Suppressor macrophage (primary cell): ENCODE measurements at places on chromosomes 2 and 18.

DNA sequence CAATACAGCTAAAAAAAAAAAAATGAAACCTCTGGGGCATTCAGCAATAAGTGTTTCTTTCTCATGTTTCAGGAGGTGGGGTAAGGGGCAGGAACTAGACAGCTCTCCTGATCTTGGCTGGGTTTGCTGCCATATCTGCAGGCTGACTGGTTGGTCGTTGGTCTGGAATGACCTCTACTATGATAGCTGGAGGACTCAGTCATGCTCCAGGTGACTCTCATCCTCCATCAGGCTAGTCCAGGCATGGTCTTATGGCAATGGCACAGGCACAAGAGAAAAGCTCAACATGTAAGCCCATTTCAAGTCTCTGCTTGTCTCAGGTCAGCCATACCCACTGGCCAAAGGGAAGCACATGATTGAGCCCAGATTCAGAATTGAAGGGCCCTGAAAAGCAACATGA lies 9.5 kb upstream of the SLC1A4 start:
- no peak for DNase-seq

- DNase-seq, result peak; percentile 60
These were observed 12.0 kb downstream of the ALPG start for GRCh38 chr2:232418466-232419244.

- no peak for DNase-seq
These were observed 192.1 kb upstream of the NCKAP5 start for GRCh38 chr2:133760376-133760775.

DNA sequence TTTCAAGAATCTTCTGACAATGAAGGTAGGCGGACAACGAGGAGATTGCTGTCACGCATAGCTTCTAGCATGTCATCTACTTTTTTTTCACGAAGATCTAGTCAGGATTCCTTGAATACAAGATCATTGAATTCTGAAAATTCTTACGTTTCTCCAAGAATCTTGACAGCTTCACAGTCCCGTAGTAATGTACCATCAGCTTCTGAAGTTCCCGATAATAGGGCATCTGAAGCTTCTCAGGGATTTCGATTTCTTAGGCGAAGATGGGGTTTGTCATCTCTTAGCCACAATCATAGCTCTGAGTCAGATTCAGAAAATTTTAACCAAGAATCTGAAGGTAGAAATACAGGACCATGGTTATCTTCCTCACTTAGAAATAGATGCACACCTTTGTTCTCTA lies 35.8 kb downstream of the MARCHF7 start:
- no peak for DNase-seq

DNA sequence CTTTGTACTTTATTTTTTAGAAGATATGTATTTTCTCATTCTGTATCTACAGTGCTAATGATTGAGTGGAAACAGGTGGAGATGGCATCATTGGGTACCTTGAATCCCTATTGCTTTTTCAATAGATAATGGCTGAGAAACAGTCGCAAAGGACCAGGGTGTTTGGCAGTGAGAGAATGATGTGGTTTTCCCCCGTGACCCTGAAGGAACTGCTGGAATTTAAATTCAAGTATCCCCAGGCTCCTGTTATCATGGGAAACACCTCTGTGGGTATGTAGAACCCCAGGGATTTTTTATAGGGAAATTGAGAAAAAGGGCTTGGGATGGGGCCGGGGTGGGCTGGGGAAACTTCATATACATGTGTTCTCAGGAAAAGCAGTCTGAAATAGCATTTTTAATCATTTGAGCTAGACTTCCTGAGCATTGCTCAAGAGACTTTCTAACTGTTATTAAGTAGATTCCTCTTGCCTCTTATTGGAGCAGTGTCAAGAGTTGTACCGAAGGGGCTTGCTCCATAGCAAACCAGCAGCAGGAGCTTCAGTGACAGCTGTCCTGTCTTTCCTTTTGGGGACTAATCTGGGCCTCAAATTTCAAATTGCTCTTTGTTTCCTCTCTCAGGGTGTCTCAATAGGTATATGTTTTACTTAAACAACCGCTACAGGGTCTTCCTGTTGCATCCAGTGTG lies 18.9 kb downstream of the AOX1 start:
- DNase-seq, result no peak

- DNase-seq, result no peak
These were observed 356.7 kb downstream of the TGIF1 start for GRCh38 chr18:3806656-3807055.

DNA sequence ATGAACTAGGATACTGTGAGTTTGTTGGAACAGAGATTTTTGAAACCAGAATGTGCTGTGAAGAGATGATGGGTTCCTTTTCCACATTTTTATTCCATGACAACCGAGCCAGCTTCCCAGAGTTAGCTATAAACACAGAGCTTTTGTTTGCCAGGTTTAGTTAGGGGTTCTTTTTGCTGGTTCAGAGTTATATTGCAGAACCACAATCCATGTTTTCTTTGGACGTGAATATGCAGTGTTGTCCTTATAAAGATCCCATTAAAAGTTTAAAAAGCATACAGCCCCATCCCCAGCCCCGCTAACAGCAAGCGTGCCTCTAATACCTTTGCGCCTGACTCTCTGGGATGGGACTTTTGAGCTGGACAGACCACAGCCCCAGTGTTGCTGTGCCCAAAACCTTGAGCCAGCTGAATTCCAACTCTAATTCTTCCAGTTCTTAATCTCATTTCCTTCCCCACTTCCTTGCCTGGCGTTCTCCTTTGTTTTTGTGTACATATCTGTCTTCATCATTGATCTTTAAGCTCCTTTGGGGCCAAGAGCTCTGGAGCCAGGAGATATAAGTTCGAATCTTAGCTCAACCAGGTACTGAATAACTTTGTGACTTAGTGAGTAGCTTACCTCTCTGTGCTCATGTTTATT lies 72.3 kb downstream of the SPATS2L start:
- no peak for DNase-seq

- DNase-seq, result no peak
These were observed 76.2 kb upstream of the LRRTM1 start for GRCh38 chr2:80380736-80381135.

GRCh38 chr2:225037415-225038230 lies 4.6 kb downstream of the DOCK10 start:
- peak; percentile 29 for DNase-seq

GRCh38 chr2:77007686-77008085 lies 514.5 kb downstream of the LRRTM4 start:
- DNase-seq, result no peak

DNA sequence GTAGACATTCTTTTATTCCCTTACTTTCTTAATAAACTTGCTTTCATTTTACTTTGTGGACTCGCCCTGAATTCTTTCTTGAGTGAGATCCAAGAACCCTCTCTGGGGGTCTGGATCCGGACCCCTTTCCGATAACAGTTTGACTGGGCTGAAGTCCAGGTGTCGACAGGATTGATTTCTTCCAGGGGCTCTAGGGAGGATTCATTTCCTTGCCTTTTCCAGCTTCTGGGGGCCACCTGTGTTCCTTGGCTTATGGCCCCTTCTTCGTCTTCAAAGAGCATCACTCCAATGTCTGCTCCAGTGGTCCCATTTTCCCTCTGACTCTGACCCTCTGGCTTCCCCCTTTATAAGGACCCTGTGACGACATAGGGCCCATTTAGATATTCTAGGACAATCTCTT lies 67.5 kb downstream of the COPS8 start:
- DNase-seq, result no peak

DNA sequence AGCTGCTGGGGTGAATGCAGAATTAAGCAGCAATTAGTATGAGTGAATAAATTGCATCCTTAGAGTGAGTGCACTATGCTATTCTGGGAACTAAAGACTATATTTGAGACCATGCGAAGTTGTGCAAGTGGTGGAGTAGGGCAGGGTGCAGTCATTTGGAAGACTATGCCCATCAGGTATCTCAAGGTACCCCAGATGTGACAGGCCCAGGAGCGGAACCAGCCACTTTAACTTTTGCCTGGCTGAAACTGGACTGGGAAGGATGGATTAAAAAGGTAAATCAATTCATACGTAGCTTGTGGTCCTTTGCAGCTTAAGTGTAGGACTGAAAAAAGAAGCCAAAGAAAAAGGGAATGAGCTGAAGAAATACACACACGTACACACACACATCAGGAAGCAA lies 1.7 kb downstream of the KYNU start:
- peak; percentile 23 for DNase-seq

- DNase-seq, result no peak
These were observed 19.3 kb downstream of the NCK2 start for GRCh38 chr2:105764059-105764458.

GRCh38 chr18:62288665-62289008 lies 36.5 kb upstream of the TNFRSF11A start:
- DNase-seq, result peak; percentile 29

GRCh38 chr2:121368836-121369235 lies 83.8 kb upstream of the TFCP2L1 start:
- DNase-seq, result no peak

DNA sequence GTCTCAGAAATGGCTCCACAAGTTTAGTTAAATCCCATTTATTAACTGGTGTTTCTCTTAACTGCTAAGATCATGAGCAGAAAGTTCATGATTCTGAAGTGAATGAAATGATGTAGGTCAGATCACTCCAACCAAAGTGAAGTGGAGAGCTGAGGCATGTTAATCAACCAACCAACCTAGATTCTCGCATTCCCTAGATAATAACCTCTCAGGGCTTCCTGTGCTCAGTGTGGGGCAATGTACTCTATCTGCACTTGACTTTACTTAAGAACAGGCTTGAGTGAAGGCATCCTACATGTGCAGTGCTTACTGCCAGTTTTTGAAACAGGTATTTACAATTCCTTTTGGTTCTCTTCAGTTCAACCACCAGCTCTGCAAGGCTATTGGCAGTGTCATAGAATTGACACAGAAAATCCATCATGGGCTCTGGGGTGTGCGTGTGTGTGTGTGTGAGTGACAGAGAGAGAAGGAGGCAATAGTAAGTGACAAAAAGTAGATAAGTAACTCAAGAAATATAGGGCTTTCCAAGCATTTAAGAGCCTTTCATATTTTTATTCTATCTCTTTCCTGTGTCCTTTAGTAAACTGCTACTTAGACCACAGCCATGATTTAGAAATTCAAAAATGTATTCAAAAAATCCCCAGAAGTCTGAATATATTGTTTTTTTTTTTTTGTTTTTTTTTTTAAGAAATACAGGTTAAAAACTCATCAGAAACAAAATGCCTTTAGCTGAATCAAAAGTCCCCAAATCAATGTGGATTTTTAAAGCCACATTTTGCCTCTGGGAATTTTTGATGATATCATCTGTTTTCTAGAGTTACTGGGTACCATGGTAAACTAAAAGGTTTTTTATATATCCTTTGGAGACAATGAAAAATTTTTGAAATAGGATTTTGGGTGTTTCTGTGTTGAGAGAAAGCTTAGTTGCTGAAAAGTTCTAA lies 28.6 kb downstream of the DOCK10 start:
- DNase-seq, result no peak
